ENCODE measurements at places on chromosomes 2 and 18.

DNA sequence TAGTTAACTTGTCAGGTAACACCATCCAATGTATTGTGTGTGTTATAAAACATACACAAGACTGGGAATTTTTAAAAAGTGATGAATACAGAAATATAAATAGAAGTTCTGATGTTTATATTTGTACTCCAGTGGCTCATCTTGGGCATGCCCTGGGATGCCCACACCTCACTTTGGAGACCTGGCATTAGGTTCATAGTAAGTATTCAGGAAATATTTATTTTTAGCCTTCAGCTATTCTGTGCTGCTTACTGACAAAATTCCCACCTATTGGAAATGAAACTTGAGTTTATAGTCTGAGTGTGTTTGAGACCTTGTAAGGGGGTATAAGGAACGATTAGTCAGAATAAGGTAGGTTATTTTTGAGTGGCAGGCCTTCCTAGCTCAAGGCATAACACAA, 67.5 kb downstream of the MYO1B start:
- ATAC-seq: no peak

DNA sequence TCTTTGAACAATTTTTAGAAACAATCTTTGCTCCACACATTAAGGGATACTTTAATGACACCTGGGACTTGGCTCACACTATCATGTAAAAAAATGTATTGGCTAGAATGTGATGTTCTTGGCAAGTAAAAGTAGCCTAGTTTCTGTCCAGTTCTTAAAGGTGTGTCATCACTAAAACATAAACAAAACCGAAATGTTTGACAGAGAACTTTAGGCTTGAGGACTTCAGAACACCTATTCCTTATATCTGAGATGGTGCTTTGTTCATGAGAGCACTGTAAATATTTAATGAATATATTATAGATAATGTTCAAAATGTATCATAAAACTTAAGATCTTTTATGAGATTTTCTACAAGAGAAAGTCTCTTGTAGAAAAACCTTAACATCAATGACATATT, 19.8 kb upstream of the HNRNPA3 start:
- ATAC-seq: no peak

DNA sequence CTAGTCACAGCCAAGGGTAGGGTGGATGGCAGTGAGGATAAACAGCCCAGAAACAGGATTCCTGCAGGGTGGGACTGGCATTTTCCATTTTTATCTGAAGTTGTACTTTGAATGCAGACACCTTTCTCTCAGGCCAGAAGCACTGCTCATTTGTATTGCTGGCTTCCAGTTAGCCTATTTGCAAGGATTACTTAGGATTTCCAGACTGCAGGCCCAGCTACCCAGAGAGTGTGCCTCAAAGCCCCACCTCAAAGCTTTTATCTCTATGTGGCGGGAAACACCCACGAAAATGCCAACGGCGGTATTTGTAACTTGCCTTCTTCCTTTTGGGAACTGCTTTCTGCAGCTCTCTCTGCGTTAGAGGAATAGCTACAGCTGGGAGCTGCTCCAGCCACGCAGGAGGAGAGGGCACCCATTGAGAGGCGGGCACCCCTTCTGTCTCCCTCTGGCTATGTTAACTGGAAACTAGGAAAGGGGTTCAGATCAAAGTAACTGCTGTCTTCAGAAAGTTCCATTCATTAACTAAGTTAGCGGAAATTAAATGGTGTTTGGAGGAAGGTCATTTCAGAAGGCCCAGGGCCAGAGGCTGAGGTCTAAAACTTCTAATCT, 144.9 kb downstream of the TGIF1 start:
- ATAC-seq: peak; percentile 8

- peak; percentile 30 for ATAC-seq
Observed at GRCh38 chr2:238908960-238909951, 61.4 kb downstream of the TWIST2 start.

GRCh38 chr2:241850544-241851324, 8.0 kb downstream of the PDCD1 start:
- peak; percentile 22 for ATAC-seq

- no peak for ATAC-seq
Observed at GRCh38 chr2:197969391-197969893, 165.0 kb downstream of the PLCL1 start.

DNA sequence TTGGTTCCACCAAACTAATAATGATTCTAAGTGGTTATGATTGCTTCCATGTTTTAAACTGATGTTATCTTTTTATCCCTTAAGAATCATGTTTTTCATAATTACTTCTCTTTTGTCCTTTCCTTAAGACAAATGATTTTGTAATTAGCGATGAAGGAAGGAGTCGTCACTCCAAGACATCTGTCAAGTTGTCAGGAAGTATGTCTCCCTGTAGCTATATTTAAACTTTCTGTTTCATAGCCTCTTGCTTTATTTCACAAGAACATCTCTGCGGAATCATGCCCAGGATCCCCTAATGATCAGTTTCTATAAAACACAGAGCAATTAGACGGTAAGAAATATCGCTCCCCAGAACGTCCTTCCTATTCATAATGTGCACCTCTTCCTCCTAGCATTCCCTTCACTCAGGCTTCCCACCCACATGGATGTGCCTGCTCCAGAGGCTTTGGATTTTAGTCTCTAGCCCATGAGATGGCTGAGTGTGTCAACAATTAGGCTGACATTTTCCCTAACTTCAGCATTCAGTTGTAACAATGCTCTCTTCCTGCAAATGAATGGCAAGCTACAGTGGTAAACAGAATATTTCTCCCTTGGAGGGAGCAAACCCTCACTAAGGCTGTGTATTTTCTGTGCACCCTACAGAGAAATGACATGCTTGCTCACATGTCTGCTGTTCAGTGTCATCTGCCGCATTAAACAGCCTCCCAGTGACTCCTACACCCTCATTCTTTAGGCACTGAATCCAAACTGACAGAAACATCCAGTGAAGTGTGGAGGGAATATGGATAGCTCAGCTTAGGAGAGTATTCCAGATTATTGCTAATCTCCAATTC, 879.6 kb upstream of the CELF4 start:
- ATAC-seq: no peak

GRCh38 chr2:46651363-46652099, 172.2 kb downstream of the TMEM247 start:
- ATAC-seq: peak; percentile 6

DNA sequence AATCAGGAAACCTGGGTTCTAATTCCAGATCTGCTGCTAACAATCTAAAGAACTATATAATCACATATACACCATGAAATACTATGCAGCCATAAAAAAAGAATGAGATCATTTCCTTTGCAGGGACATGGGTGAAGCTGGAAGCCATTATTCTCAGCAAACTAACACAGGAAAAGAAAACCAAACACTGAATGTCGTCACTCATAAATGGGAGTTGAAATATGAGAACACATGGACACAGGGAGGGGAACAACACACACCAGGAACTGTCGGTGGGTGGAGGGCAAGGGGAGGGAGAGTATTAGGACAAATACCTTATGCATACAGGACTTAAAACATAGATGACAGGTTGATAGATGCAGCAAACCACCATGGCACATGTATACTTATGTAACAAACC, 33.2 kb downstream of the CDH2 start:
- no peak for ATAC-seq

DNA sequence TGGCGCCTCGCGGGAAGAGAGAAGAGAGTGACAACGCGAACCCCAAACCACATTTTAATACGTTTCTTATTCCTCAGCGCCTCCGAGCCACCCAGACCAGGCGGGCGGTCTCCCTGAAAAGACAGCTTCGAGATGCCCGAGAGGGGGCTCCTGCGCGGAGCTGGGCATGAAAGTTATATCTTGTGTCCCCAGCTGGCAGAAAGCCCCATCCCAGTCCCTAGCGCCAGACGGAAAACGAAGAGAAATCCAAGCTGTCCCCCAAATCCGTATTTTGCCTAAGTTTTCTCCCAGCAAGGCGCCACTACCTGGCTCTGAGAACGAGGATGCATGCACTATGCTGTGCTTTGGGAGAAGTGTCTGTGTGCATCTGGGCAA, 797 bp downstream of the NXPH2 start:
- ATAC-seq: peak; percentile 18

DNA sequence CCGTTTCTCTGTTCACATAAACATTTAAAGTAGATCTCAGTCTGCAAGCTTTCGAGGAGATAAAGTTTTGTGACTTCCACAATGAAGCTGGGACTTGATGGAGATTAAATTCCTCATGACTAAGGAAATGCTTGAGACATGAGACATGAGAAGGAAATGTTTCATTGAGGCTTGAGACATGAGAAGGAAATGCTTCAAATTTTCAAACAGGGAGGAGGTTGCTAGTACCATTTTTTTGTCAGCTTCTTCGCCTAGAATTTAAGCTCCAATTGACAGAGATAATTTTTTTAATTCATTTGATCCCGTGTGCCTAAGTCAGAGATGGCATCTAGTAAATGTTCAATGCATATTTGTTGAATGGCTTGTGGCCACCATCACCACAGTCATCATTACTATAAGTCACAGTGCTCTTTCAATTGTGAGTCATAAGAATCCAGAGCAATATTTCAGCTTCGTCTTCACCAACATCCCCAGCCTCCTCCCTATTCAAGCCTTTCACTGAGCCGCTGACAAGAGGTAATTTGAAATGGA, 543 bp upstream of the MARCHF4 start:
- ATAC-seq: no peak

DNA sequence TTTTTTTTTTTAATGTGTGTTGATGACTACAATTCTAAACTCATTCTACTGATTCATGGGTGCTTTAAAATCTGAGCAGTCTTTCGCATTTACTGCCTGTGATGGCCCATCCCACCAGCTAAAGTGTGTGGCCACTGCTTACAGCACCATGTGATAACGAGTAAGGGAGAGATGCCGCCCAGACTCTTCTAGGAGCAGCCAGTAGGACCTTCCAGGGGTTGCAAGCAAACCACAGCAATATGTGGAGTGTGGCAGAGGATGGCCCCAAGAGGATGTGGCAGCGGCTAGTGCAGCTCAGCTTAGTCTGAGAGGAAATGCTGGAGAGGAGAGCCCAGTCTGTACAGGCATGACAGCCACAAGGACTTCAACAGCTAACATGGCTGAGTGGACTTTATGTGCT, 14.9 kb downstream of the IL1B start:
- ATAC-seq: no peak

GRCh38 chr2:12479065-12479601, 237.6 kb upstream of the TRIB2 start:
- no peak for ATAC-seq

- ATAC-seq: no peak
Observed at GRCh38 chr2:201938156-201938775, 95.4 kb upstream of the FZD7 start.

DNA sequence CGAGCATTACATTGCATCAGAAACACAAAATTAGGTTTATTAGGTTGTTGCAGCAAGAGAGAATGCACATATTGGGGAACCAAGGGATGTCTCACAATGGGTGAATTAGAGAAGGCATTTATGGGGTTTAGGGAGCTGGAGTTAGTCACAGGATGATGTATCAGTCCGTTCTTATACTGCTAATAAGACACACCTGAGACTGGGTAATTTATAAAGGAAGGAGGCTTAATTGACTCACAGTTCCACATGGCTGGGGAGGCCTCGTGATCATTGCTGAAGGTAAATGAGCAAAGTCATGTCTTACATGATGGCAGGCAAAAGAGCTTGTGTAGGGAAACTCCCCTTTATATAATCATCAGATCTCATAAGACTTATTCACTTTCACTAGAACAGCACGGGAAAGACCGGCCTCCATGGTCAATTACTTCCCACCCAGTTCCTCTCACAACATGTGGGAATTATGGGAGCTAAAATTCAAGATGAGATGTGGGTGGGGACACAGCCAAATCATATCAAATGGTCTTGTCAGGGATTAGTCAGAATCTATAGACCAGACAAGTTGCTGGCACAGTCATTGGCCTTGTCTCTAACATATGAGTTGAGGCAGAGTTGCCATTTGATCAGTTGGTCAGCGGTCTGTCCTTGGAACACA, 61.9 kb upstream of the RBMS1 start:
- no peak for ATAC-seq

DNA sequence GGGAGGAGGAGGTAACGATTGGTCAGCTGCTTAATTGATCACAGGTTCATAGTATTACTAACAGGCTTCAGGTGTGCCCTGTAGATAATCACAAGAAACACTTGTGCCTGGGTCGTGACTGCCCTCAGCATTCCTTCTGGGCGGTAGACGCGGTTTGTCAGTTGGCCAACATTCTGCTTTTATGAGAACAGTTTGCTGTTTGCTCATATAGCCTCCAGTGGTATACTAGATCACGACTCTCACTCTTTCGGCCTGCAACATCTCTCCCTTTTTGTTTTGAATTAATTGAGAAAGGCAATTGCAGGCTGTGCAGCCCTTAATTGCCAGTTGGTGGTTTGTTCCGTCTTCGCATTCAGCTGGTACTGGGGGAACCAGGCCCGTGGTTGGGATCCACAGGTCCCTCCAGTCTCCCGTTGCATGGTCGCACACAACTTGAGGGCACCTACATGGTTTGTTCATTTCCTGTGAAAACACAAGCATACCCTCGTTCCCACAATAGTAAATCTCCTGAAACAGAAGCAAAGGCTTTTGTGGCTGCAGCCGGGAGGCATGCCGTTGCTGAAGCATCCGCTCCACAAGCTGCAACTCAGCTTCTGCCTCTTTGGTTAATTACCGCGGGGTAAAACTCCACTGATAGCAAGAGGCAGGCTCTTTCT, 30.3 kb upstream of the GPR17 start:
- no peak for ATAC-seq

DNA sequence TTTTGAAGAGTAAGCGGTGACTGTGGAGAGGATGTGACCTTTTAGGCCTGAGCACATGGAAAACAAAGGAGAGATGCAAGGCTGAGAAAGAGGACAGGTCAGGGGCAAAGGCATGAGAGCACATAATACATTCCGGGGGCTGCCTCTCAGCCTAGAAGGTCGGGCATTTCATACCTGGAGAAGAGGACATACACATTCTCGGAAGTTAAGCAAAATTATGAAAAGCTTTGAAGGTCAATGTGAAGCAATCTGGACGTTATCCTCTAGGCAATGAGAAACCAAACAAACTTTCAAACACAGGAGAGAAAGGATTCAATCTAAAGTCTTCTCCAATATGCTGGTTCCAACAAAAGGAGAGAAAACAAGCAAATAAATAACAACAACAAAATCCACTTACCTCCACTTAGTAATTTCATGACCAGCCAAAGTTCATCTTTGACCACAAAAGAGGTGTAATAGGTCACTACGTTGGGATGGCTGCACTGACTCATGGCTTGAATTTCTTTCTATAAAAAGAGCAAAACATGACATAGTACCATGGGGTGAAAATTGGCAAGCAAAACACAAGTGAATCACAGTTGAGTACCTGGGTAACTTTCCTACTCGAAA, 80.4 kb downstream of the STK39 start:
- ATAC-seq: no peak

DNA sequence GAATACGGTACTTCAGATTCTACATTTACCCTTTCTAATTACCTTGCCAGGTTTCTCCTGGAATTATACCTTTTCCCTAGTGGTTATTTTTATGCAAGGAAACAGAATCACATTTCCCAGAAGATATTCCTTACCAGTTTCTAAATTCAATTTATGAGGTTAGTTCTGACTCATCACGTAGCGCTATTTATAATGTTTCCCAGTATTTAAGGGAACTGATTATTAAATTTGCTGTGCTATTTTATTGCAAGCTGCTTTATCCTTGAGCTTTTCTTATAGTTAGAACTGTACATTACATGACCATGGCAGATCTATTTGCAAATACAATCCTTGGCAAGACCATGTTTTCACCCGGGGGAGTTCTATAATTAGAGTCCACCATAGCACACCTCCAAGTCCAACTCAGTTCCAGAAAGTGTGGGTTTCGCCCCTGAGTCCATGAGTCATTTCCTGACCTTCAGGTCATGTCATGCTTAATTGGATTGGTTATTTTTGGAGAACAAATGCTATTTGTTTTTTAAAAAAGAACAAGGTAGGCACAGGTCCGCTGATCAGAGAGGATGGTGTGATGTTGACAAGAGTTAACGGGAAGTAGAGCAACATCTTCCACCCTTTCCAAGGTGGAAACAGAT, 126.6 kb downstream of the ZNF532 start:
- peak; percentile 53 for ATAC-seq
